ENCODE measurements at places on chromosomes 7 and 10.

DNA sequence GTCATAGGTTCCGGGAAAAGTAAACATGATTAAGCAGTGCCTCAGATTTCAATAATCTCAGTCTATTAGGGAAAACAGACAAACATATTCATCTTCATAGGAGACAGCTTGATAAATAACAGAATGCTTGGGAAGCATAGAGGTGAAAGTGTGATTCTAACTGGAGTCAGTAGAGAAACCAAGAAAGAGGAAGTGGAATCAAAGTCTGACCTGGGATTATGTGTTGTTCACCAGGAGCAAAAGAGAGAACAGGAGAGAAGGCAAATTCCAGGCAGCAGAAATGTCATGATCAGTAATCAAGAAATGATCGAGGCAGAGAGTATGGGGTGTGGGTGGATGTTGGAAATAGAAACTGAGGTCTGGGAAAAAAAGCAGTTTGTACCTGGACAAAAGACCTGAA is 43.7 kb downstream of the DGKB start:
- no peak for DNase-seq

DNA sequence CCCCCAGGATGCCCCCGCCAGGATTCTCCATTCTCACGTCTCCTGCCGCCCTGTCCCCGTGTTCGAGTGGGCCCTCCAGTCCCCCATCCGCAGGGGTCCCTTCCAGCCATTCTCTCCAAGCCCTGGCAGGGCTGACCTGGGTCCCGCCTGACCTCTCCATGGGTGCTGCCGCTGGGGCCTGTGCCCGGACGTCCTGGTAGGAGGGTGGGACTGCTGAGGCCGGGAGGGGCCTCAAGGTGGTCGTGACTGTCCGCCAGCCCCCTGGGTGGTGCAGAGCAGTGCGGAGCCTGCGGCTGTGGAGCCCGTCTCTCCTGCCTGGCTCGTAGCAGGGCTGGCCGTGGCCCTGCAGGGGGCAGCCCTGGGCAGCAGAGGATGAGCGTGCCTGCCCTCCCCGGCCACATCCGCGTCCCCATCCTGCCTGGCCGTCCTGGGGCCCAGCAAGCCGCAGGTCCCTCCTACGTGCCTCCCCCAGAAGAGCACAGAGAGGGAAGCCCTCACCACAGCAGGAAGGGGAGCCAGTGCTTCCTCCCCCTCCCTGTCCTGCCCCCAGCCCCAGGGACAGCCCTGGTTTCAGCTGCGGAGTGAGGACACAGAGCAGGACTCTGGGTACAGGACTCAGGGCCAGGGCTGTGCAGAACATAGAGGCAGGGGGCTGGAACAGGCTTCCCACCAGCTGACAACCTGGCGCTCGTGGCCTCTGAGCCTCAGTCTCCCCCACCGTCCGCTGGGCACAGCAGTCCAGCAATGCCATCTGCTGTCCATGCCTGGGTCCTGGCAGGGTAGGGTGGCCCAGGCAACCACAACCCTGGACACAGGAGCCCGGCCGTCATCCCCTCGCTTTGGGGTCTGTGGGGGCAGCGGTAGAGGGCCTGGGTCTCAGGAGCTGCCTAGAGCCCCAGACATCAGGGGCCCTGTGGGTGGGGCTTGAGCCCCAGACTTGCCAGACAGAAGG is 1.5 kb upstream of the GRIFIN start:
- DNase-seq: peak; percentile 76

GRCh38 chr7:27434756-27435400 is 192.3 kb downstream of the EVX1 start:
- no peak for DNase-seq

DNA sequence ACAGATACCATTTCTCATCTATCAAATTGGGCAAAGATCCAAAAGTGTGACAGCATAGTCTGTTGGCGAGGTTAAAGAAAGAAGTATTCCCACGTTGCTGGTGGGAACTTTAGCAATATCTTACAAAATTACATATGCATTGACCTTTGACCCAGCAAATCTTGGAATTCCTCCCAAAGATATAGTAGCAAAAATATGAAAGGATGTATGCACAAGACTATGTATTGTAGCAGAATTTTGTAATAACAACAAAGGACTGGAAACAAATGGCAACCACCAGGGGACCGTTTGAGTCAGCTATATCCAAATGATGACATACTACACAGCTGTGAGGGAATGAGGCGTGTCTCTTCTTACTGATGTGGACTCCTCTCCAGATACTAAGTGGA is 50.2 kb downstream of the KCNH2 start:
- DNase-seq: no peak

GRCh38 chr7:114919587-114919986 is 2.3 kb upstream of the MDFIC start:
- DNase-seq: no peak

GRCh38 chr7:143384148-143384547 is 3.0 kb downstream of the ZYX start:
- no peak for DNase-seq

- DNase-seq: no peak
These were observed 642.2 kb downstream of the SH2D4B start for GRCh38 chr10:81179805-81180452.

- no peak for DNase-seq
These were observed 39.4 kb upstream of the LEP start for GRCh38 chr7:128201690-128202085.

DNA sequence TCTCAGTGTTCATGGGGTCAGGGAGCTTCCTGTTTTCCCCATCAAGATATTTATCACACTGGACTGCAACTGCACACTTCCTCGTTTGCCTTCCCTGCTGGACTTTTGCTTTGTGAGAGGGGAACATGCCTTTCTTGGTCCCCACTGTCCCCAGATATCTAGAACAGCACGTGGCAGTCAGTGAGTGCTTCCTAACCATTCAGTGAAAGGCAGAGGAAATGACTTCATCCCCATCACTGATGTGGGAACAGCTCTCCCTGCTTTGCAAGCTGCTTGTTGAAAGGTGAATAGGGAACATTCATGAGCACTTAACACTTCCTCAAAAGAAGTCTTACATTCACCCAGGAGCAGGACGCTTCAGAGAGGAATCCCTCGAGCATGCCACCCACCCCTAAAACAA is 135.4 kb downstream of the MYOF start:
- DNase-seq: no peak

DNA sequence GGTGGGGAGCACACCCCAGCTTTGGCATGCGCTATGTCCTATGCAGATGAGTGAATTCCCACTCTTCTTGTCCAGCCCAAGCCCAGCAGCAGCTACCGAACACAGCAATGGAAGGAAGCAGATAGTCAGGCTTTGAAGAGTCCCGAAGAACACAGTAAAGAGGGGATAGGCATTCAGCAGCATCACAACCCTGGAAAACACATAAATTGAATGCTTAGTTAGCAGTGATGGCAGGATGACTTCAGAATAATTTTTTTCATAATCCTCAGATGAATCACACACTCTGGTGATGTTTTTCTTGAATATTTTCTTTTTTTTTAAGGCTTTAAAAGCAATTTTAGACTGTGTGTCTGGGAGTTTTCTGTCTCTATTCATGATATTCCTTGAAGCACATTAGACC is 95.8 kb downstream of the CFAP58 start:
- DNase-seq: no peak

DNA sequence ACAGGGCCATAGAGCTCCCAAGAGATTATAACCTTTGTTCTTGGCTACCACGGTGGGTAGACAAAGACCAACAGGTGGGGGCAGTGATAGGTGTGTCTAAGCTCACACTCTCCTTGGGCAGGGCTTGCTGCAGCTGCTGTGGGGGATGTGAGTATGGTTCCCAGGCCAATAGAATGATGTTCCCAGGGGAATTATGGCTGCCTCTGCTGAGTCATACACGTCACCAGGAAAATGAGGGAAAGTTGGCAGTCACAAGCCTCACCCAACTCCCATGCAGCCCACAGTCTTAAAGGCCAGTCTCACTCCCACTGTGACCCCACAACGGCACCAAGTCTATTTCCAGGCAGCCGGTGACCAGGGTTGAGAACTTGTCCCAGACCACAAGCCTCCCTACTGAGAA is 453.4 kb upstream of the PODXL start:
- no peak for DNase-seq

GRCh38 chr7:139431010-139431409 is 52.5 kb downstream of the KLRG2 start:
- DNase-seq: no peak

GRCh38 chr10:75744261-75744660 is 312.8 kb downstream of the LRMDA start:
- no peak for DNase-seq

DNA sequence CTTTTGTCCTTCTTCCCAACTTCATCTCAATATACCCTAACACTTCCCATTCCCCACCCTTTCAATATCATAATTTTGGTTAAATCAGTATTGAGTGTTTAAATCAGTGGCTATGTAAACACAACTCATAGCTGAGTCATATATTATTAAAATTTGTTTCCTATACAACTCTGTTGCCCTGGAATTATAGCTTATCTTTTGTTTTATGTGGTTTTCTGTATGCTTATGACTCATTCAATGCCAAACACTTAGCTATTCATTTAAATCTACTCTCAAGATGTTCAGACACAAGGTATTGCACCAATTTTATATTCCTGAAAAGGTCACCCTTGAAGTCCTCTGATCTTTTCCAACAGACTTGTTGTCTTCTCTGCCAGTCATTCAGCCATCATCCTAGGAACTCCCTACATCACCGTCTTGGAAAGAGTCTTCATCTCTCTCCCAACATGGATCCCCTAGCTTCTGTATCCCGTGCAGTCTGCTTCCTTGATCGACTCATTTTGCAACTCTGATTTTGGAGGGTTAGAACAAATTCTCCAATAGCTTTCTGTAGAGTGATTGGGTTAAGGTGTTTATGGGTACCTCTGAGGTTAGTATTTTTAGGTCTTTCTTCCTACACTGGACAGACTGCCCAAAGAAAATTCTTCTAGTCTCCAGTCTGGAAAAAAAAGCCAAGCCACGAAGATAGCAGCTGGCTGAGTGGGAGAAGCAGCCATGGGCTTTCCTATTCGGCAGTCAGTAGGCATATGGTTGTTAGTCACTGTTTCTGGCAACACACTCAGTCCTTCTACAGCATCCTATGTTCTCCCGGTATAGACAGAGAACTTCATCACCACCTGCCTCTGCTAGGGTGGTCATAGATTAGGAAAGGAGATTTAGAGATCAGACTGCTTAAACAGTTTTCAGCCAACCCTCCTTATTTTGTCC is 102.1 kb downstream of the CRPPA start:
- DNase-seq: no peak

DNA sequence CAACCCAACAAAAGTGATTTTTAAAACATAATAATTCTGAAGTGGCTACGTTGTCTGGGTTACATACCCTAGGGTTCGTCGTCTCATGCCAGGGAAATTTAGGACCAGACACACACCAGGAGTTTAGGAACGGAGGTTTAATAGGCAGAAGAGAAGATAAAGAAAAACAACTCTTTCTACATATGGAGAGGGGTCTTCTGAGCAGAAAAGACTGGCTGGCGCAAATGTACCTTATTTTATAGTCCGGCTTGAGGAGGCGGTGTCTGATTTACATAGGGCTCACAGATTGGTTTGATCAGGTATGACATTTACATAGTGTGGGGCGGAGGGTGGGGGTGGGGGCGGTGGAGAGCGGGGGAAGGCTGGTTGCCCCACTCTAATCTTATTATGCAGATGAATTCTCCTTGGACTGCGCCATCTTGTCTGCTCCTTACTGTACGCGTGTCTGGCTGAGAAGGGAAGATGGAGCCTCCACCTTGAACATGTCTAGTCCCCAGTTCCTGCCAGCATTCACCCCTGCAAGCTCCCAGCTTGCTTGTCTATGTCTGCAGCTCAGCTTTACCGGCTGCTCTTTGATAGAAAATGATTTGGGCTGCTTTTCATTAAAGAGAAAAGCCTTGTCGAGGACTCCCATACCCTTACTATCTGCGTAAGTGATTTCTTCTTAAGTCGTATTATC is 98.7 kb downstream of the RALA start:
- DNase-seq: no peak

DNA sequence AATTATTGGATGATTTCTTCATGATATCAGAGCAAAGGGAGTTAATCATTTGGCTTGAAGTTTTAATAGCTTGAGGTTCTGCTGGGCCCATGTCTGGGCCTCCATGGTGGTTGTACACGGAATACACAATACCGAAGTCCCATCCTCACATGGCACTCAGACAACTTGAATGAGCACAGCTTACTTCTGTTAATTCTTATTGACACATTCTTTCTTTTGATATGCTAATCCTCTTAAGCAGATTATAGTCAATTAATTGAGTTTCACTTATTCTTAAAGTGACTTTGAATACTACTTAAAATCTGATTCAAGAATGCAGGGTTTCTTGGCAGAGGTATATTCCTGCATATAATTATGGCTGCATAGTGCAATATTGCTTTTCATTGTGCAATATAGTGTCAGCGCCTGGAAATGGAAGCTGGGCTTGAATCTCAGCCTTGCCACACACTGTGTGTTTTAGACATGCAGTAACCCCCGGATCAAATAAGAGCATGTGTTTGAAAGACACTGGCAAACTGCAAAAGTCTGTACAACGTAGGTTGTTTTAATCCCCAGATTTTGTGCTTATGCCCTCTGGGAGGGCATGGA is 543.5 kb upstream of the ADARB2 start:
- DNase-seq: no peak

GRCh38 chr7:10463701-10464100 is 510.0 kb upstream of the PHF14 start:
- DNase-seq: no peak

DNA sequence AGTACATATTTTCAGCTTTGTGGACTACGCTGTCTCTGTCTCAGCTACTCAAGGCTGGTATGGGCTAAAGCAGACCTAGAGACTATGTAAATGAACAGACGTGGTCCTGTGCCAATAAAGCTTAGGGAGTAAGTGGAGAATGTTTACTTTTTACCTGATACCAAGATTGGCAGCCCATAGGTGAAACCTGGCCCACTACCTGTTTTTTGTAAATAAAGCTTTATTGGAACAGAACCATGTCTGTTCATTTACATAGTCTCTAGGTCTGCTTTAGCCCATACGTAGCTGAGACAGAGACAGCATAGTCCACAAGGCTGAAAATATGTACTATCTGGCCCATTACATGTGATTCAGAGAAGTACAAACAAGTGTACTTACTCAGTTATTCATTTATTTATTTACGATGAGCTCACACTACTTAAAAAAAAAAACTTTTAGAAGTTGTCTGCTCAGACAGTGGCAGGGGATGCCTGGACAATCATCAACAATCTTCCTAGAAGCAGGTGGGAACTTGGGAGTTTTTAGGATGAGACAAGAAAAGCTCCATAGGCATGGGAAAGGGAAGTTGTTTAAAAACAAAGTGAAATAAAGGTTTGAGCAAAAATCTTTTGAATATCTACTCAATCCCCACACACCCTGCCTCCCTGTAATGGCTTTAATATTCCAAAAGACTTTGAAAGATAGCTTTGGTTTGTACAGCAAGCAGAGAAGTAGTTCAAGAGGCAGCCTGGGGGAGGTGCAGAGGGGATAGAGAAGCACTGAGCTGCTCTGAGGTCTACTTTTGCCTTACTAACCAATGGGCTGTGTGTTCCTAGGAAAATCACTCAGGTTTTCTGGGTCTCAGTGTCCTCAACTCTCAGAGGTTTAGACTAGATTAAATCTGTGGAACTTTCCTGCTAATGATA is 114.4 kb upstream of the AFAP1L2 start:
- DNase-seq: no peak

- DNase-seq: no peak
These were observed 189.1 kb downstream of the DNAH11 start for GRCh38 chr7:21731977-21732376.

GRCh38 chr10:101939729-101940128 is 96.1 kb upstream of the KCNIP2 start:
- DNase-seq: no peak
